ENCODE measurements at places on chromosomes 3 and 15.

DNA sequence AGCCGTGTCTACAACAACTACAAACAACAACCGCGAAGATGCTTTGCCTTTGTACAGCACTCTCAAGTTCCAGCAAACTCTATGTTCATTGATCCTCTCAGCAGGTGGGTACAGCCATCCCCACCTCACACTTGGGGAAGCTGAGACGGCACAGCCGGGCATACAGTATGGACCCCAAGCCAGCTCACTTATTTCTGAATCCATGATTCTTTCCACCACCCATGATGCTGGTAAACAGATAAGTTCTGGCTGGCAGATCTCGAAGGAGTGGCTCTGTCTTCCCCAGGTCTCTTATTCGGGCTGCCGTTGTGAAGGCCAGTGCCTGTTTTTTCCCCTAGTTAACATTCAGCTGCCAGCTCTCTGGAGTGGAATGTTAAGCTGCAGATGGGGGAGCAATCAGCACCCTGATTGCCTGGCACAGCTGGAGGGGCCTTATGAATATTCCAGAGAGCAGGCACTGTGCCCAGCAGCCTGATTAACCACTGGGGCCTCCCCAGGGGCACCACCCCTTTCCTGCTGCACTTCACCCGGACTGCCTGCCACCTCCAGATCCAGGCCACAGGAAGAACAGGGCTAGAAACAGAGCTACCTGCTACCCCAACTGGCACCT, 73.2 kb downstream of the CORO2B start:
- DNase-seq: no peak

GRCh38 chr3:52558436-52558835, 22.0 kb downstream of the UQCC5 start:
- DNase-seq: no peak

GRCh38 chr3:190432216-190432615, 17.5 kb downstream of the TMEM207 start:
- no peak for DNase-seq

DNA sequence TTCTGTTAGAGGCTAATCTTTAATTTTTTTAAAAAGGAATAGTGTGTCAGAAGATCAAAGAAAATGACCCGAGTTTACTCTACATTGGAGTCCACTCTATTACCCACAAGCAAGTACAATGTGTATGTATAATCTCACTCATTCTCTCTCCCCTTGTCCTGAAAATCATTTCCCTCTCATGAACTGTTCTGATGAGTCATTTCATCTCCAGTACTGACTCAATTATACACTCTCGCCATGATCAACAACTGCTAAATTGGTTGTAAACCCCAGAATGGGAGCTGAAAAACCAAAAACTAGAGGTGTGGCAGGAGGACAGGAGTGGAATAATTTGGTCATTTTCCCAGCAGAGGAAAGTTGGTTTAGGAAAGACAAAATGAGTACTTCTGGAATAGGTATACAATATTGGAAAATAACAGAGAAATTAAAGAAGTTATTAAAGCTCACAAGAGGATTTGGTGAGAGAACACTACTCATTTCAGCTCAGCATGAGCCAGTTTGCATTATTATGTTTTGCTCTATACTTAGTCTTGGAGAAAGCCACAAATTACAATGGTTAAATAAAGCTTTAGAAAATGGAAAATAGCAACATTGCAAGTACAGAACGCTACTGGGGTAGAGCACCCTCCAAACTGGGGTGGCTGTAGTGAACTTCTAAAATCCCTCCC, 144.3 kb upstream of the PFN2 start:
- DNase-seq: no peak

- no peak for DNase-seq
Observed at GRCh38 chr3:187954873-187955586, 198.9 kb upstream of the LPP start.

DNA sequence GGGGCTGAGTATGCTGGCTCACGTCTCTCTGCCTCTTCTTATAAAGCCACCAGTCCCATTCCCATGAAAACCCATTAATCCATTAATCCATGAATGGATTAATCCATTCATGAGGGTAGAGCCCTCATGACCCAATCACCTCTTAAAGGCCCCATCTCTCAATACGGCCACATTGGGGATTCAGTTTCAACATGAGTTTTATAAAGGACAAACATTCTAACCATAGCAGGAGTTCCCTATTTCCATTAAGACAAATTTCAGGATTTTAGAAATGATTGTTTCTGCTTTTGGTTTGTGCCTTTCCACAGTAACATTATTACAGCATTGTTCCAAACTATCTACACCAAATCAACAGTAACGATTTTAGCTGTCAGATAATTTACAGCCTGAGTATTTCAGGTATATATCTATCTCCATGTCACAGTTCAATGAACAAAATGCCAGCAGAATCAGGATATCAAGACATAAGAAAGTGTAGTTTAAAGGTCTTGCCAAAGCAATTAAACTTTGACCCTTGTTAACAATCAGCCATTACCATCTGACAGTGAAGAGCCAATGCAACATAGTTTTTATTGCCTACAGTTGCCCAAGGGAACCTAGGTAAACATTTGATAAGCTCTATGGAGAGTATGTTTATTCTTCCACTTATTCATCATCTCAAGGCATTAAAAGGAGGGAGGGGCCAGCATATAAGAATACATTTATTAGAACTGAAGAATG, 3.8 kb downstream of the TSPAN3 start:
- no peak for DNase-seq

- no peak for DNase-seq
Observed at GRCh38 chr3:148204131-148204530, 493.6 kb upstream of the AGTR1 start.

DNA sequence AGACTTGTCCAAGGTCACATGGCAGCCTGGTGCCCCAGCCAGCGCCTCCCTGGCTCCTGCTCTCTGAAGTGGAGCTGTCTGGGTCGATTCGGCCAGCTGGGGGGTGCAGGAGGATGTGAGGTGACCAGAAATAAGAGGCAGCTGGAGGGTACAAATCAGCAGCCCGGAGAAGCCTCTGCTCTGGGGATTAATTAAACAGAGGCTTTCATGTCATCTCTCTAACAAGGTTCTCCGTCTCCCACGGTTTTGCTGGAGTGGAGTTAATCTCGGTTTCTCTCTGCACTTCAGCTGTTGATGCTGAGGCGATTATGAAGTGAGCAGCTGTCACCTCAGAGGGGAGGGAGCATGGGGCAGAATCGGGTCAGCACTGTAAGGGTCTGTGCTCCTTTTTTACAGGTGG, 236.8 kb downstream of the TLE3 start:
- no peak for DNase-seq

DNA sequence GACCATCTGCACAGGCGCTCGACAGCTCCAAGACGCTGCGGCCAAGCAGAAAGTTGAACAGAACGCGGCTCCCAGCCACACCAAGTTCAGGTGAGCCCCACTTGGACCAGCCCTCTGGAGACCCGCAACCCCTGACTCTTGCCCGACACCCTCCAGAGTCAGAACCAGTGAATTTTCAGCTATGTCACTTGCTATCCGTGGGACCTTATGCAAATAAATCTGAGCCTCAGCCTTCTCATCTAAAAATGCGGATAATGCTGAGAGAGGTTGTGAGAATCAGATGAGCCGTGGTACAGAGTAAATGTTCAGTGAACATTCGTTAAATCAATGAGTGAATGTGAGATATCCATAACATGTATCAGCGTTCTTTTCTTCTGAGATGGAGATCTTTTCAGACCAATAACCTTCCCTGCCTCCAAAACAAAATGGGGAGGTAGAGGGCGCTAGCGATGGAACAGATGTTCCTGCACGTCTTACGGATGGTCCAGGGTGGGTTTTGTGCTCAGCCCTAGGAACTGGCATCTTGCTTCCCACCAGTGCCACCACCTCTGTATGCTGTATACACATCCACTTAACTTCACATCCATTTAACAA, 524 bp downstream of the MRPS11 start:
- no peak for DNase-seq

- no peak for DNase-seq
Observed at GRCh38 chr3:170773682-170774425, 96.1 kb downstream of the RPL22L1 start.

All from stimulated activated CD4-positive, alpha-beta T cell treated with anti-CD3 and anti-CD28 coated beads, Interleukin-4, amount 100 ng/mL, for 1 hour (primary cell).